ENCODE measurements at places on chromosomes 3 and 15.
A peak's percentile ranks its signal among the peaks of the same experiment; 100 is the strongest.

GRCh38 chr3:50003216-50003615 lies 63.3 kb downstream of the RBM6 start:
- no peaks in the 10 kb centered on the region for H3K27me3 ChIP-seq
- no peak overlapping the region for H3K27ac ChIP-seq
- DNase-seq = no peak

GRCh38 chr3:115913069-115913686 lies 289.9 kb downstream of the GAP43 start:
- no peaks in the 10 kb centered on the region for H3K36me3 ChIP-seq
- no peak overlapping the region for H3K4me3 ChIP-seq

GRCh38 chr3:170079536-170080165 lies 41.9 kb downstream of the GPR160 start:
- H3K4me1 ChIP-seq = no peaks in the 10 kb centered on the region
- H3K27me3 ChIP-seq = no peaks in the 10 kb centered on the region
- peaks cover 30% of the 10 kb centered on the region for H3K36me3 ChIP-seq
- DNase-seq = no peak
- no peak overlapping the region for H3K27ac ChIP-seq

- peaks cover 17% of the 10 kb centered on the region for H3K4me1 ChIP-seq
- no peak overlapping the region for H3K4me3 ChIP-seq
- no peaks in the 10 kb centered on the region for H3K27me3 ChIP-seq
- H3K36me3 ChIP-seq = no peaks in the 10 kb centered on the region
- no peak for DNase-seq
Observed at GRCh38 chr15:58632789-58633188, 116.7 kb downstream of the ADAM10 start.

GRCh38 chr3:65231544-65231943 lies 543.7 kb upstream of the ADAMTS9 start:
- DNase-seq = no peak
- H3K4me3 ChIP-seq = no peak overlapping the region
- H3K36me3 ChIP-seq = no peaks in the 10 kb centered on the region
- no peaks in the 10 kb centered on the region for H3K4me1 ChIP-seq

DNA sequence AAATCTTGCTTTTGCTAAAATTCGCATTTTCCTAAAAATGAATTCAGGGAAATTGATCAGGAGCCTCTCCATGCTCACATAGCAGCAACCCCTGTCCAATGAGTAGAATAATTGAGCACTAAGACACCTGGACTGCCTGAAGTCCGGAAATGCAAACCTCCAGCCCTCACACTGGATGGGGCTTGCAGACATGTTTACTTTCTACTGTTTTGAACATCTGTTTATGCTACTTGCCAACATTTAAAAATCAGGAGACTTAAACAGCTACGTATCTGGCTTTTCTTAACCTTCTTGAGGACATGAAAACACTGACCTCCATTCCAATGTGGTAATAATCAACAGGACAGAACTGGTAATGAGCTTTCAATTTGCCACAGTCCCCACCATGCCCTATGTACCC lies 184.4 kb downstream of the SHOX2 start:
- no peak for DNase-seq
- no peaks in the 10 kb centered on the region for H3K27me3 ChIP-seq
- H3K4me1 ChIP-seq = no peaks in the 10 kb centered on the region
- no peak overlapping the region for H3K27ac ChIP-seq
- H3K4me3 ChIP-seq = no peak overlapping the region

GRCh38 chr3:178073366-178073765 lies 462.9 kb upstream of the KCNMB2 start:
- no peak overlapping the region for H3K27ac ChIP-seq
- no peaks in the 10 kb centered on the region for H3K4me1 ChIP-seq
- no peaks in the 10 kb centered on the region for H3K27me3 ChIP-seq
- DNase-seq = no peak
- no peaks in the 10 kb centered on the region for H3K36me3 ChIP-seq

DNA sequence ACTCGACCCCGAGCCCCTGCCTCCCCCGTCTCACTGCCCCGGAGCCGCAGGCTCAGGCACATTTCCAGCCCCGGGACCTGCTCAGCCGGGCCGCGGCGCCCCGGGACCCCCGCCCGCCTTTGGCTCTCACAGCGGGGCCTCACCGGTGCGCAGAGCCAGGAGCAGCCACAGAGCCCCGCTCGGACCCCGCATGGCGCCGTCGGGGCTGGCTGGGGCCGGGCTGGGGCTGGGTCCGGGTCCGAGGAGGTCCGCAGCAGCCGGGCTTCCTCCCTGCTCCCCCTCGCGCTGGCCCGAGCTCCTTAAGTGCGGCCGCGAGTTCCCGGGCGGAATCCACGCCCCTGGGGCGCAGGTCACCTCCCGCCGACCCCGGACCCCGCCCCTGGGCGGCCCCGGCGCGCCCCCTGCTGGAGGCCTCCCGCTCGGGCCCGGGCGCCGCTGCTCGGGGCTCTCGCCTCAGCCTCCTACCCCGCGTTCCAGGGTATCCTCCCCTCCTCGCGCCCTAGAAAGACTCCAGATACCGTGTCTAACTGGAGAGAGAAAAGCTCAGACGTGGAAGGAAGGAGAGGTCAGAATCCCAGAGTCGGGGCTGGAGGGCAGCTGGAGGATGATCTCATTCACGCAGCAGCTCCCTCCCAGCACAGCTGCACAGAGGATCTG lies at the start of gene MELTF:
TSS of gene MELTF (minus strand) at position 307 of the 657 bp plus-strand sequence. CDS start at position 192, 115 bp downstream.
- peaks cover 11% of the 10 kb centered on the region for H3K27me3 ChIP-seq
- peak within 1 kb of the TSS; percentile 81 for H3K27ac ChIP-seq
- H3K36me3 ChIP-seq = no peaks in the 10 kb centered on the region
- H3K4me1 ChIP-seq = peaks cover 30% of the 10 kb centered on the region
- H3K4me3 ChIP-seq = peak within 1 kb of the TSS; percentile 54

- no peak overlapping the region for H3K27ac ChIP-seq
- DNase-seq = no peak
- no peaks in the 10 kb centered on the region for H3K4me1 ChIP-seq
- H3K36me3 ChIP-seq = no peaks in the 10 kb centered on the region
- no peak overlapping the region for H3K4me3 ChIP-seq
- H3K27me3 ChIP-seq = no peaks in the 10 kb centered on the region
Observed at GRCh38 chr3:150147776-150148175, 177.1 kb upstream of the PFN2 start.

GRCh38 chr15:33778852-33779251 lies 189.4 kb upstream of the CHRM5 start:
- H3K27me3 ChIP-seq = no peaks in the 10 kb centered on the region
- no peaks in the 10 kb centered on the region for H3K36me3 ChIP-seq
- no peak overlapping the region for H3K27ac ChIP-seq
- H3K4me1 ChIP-seq = no peaks in the 10 kb centered on the region
- no peak overlapping the region for H3K4me3 ChIP-seq

GRCh38 chr3:32420126-32421038 lies 28.7 kb downstream of the CMTM7 start:
- H3K27ac ChIP-seq = peak overlapping the region; percentile 26
- H3K27me3 ChIP-seq = no peaks in the 10 kb centered on the region
- DNase-seq = no peak

DNA sequence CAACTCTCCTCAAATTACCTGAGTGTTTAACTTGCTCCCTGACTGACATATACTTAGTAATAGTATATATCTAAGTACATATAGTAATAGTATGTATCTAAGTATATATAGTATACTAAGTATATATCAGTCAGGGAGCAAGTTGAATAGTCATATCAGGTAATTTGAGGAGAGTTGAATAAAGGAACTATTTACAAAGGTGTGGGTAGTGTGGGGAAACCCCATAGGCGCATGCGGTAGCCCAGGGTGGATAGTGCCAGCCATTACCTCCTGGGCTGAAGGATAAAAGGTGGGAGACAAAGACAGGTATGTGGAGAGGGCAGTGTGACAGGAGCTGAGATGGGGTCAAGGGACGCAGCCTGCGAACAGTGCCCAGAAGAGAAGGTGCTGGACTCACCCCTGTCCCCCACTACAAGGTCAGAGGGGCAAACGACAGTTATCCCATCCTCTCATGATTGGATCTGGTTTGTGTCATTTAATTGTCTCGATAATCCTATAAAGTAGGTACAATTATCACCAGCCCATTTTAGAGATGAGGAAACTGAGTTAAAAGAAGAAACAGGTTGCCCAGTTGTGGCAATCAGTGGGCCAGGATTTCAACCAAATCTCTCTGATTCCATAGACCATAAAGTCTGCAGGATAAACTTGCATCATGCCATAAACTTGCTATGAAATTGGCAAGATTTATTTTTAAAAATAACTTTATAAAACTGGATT lies 34.1 kb upstream of the TPM1 start:
- H3K36me3 ChIP-seq = no peaks in the 10 kb centered on the region
- H3K27me3 ChIP-seq = no peaks in the 10 kb centered on the region
- H3K4me3 ChIP-seq = no peak overlapping the region
- DNase-seq = no peak
- no peak overlapping the region for H3K27ac ChIP-seq
- peaks cover 12% of the 10 kb centered on the region for H3K4me1 ChIP-seq

DNA sequence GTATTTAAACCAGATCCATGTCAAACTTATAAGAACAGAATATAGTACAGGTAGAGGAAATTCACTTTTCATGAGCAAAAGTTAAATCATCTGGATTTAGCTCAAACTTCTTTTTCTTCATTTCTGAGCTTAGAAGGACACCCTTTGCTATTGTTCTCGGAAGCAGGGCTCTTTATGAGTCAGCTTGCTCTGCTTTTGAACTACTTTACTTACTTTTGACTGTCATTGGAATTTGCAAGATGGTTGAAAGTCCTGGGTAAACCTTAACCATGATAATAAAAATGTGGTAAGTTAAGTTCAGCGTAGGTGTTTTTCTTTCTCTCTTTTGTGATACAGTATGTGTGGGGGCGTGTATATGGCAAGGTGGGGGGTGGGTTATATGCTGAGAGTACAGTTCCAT lies 312.7 kb upstream of the DPH6 start:
- H3K27ac ChIP-seq = no peak overlapping the region
- no peak for DNase-seq
- no peaks in the 10 kb centered on the region for H3K36me3 ChIP-seq
- no peak overlapping the region for H3K4me3 ChIP-seq
- no peaks in the 10 kb centered on the region for H3K27me3 ChIP-seq

DNA sequence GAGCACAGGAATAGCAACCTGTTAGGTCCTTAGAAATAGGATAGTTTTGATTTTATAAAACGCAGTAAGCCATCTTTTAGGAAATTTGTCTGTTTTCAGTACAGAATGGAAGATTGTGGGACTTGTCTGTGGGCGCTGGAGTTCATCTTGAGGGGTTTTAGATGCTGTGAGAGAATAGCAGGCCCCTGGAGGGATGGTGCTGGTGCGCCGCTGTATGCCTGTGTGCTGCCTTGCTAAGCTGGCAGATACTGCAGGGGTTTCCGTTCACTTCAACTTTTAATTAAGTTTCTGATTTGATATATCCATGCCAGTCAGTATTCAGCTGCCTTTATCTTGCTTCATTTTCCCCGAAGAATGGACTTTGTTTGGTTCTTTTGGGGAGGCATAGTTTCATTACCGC lies 4.2 kb downstream of the CACNA2D3 start:
- H3K27me3 ChIP-seq = peaks cover 3% of the 10 kb centered on the region
- H3K4me3 ChIP-seq = no peak overlapping the region
- H3K4me1 ChIP-seq = peaks cover 5% of the 10 kb centered on the region
- H3K36me3 ChIP-seq = no peaks in the 10 kb centered on the region
- no peak overlapping the region for H3K27ac ChIP-seq

DNA sequence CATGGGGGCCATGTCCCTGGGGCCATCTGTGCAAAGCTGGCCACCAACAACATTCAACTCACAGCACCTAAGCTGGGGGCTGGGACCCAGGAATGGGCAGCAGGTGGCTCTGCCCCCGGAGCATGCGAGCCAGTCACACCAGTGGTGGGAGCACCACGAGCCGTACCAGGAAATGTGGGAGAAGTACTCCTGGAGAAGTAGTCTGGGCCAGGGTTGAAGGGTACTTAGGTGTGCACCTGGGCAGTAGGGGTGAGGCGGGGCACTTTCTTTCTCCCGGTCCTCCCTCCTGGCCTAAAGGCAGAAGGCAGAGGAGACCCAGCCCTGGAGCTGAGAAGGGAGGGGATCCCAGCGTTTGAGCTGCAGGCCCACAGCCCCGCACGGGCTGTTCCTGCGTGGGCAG lies 94.2 kb downstream of the PLXNA1 start:
- H3K27ac ChIP-seq = no peak overlapping the region
- DNase-seq = no peak
- no peaks in the 10 kb centered on the region for H3K4me1 ChIP-seq
- H3K27me3 ChIP-seq = no peaks in the 10 kb centered on the region

DNA sequence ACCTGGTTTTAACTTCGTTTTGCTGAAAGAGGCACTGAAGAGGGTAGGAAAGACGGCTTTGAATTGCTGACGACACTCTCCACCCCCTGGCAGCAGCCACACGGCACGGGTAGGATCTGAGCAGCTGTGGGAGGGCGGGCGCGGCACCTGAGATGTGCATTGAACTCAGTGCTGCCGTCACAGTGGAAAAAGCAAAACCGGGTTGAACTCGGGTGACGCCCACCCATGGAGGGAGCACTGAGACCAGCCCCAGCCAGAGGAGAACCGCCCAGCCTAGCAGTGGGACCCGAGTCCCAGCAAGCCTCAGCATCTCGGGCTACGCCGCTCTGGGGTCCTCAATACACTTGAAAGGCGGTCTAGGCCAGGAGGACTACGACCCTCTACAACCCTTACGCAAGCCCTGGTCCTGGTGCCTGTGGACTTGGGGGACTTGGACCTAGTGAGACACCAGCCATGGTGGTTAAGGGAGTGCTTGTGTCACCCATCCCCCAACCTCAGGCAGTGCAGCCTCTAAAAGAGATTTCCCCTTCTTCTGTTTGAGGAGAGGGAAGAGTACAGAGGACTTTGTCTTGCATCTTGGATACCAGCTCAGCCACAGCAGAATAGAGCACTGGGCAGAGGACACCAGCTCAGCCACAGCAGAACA lies 50.0 kb upstream of the RPL35A start:
- H3K4me1 ChIP-seq = no peaks in the 10 kb centered on the region
- DNase-seq = no peak
- no peaks in the 10 kb centered on the region for H3K27me3 ChIP-seq
- no peaks in the 10 kb centered on the region for H3K36me3 ChIP-seq
- H3K27ac ChIP-seq = no peak overlapping the region

- H3K27me3 ChIP-seq = no peaks in the 10 kb centered on the region
- H3K27ac ChIP-seq = no peak within 1 kb of the TSS
- H3K4me1 ChIP-seq = no peaks in the 10 kb centered on the region
- DNase-seq = no peak
Observed at GRCh38 chr15:89221543-89221942, at the start of gene RLBP1. TSS of gene RLBP1 (minus strand) at chr15:89221579. CDS start at chr15:89218975, 2,604 bp downstream.

- no peak for DNase-seq
- no peaks in the 10 kb centered on the region for H3K4me1 ChIP-seq
- H3K27me3 ChIP-seq = no peaks in the 10 kb centered on the region
- no peak overlapping the region for H3K4me3 ChIP-seq
Observed at GRCh38 chr15:96097661-96098060, 232.8 kb upstream of the NR2F2 start.

- peaks cover 4% of the 10 kb centered on the region for H3K36me3 ChIP-seq
- DNase-seq = no peak
- H3K27me3 ChIP-seq = no peaks in the 10 kb centered on the region
- peaks cover 6% of the 10 kb centered on the region for H3K4me1 ChIP-seq
- H3K27ac ChIP-seq = peak overlapping the region; percentile 94
- H3K4me3 ChIP-seq = peak overlapping the region; percentile 88
Observed at GRCh38 chr15:44427756-44428724, 611 bp downstream of the CTDSPL2 start.

GRCh38 chr3:120224237-120224636 lies 60.8 kb downstream of the GPR156 start:
- H3K36me3 ChIP-seq = no peaks in the 10 kb centered on the region
- no peaks in the 10 kb centered on the region for H3K27me3 ChIP-seq
- H3K27ac ChIP-seq = no peak overlapping the region
- no peak overlapping the region for H3K4me3 ChIP-seq

All from heart right ventricle (tissue), 16 donors.